ENCODE measurements at places on chromosomes 2 and 18. TPM values are rescaled to one million over a fixed set of nuclear protein-coding genes. Genes with fewer than 3 reads are reported as not detected.

DNA sequence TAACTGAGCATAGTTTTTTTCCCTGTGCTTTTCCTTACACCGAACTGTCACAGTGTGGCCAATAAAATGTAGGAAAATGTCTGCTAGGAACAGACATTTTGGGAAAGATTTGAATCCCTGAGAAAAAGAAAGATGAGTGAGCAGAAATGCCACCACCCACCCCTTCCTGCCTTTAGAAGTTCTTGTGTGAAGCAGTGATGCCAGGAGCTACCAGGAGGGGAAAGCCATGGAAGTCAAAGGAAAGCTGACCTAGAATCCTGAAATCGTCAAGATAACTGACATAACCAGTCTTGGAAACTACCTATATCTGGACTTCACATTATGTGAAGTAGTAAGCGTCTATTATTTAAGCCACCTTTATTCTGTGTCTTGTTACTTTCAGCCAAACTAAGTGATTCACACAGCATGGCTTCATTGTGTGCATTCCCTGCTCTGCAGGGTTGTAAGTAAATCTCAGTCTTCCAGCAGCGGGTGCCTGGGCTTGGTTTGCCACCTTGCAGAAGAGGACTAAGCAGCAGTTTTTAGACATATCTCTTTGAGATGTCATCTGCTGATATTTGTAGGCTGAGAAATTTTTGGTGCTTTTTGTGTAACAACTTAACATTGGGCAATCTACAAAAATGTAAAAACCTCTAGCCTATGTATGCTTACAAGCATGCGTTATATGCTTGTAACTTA, 11.2 kb upstream of the SPRED2 start:
- DNase-seq, result no peak

DNA sequence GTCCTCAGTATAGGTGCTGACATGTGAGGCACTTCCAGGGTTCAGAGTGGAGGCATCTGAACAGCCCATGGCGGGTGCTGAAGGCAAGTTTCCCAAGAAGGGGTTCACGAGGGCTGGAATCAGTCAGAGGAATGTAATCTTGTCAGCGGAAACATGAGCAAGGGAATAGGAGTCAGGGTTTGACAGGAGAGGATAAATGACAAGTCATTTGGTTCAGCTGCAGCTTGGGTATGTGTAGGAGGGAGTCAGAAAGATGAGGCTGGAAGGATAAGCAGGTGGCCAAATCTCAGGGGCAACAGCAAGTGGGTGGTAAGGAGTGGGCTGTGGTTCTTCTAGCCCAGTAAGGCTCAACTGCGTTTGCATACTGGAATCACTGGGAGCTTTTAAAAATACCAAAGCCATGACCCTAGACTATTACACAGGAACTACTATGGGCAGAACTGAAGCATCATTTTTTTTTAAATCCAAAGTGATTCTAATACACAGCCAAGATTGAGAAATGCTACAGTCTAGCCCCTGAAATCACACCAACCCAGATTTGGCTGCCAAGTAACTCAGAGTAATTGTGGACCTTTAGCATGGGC, 41.8 kb upstream of the NAB1 start:
- no peak for DNase-seq

- DNase-seq, result no peak
These were observed 43.1 kb downstream of the MAP4K4 start for GRCh38 chr2:101740555-101740964.

DNA sequence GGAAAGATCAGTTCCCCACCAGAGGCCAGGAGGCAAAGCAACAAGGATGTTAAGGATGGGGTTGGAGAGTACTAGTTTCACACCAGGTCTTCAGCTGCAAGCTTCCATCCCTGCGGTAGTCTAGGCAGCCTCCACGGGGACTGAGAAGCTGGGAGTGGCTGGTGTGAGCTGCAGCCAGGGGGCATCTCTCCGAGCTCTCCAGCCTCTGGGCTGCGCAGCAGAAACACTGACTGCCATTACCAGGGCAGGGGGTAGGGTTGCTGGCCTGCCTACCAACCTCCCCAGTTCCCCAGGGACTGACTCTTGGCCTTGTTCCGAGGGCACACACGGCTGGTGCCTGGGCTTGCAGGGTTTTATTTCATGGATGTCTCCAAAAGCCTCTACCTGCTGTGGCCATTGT, 15.9 kb downstream of the GATA6 start:
- no peak for DNase-seq

- DNase-seq, result no peak
These were observed 82.6 kb downstream of the HDAC4 start for GRCh38 chr2:239318151-239318611.

DNA sequence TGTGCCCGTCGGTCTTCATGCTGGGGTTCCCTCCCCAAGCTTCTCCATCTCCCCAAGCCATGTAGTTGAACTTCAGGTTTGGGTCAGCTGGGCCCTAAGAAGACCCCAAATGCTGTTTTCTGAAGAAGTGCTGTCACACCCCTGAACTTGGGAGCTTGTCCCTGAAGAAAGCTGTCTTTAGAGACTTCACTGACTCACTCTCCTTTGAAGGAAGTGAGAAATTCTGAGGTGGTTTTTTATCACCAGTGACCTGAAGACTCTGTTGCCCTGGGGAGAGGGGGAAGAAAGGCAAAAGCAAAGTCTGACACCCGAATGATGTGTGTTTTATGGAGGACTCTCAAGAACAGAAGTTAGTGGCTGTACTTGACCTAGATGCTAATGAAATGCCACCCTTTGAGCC, 83.6 kb upstream of the BCL2L11 start:
- no peak for DNase-seq

GRCh38 chr2:84900971-84901370, 4.5 kb upstream of the TMSB10 start:
- no peak for DNase-seq

Gene LINC00305
- not detected for total RNA-seq
